NCI-H1436 treated with DMSO at 0.1 percent for 48 hours (cell line): ENCODE measurements at places on chromosomes 16 and 17.

DNA sequence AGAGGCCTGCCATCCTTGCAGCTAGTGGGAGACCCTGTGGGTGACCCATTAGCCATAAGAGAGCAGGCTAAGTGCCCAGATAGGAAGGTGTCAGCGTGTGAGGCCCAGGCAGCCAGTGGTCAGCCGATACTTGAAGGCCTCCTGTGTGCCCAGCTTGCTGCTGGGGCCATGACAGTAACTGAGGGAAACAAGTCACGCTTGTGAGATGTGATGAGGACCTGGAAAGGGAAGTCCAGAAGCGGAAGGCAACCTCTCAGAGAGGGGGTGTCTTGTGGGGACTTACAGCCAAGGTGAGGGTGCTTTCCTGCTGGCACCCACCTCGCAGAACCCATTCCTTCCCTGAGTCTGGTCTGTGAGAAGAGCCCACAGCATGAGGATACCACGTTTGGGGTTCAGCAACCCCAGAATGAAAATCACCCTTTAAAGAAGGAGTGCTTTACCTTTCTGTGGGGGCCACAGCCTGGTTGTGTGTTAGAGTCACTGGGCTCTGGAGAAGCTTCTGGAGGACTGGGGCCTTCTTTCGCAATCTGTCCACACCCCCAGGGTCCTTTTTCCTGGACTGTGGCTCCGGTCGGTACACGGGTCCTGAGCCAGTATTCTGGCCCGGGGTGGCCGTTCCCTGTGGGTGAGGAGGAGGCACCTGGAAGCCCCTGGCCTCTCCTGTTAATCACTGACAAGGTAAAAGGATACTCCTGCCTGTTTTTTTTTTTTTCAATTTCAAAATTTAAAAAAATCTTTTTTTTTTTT is 53.9 kb downstream of the PLCG2 start:
- DNase-seq, result no peak

DNA sequence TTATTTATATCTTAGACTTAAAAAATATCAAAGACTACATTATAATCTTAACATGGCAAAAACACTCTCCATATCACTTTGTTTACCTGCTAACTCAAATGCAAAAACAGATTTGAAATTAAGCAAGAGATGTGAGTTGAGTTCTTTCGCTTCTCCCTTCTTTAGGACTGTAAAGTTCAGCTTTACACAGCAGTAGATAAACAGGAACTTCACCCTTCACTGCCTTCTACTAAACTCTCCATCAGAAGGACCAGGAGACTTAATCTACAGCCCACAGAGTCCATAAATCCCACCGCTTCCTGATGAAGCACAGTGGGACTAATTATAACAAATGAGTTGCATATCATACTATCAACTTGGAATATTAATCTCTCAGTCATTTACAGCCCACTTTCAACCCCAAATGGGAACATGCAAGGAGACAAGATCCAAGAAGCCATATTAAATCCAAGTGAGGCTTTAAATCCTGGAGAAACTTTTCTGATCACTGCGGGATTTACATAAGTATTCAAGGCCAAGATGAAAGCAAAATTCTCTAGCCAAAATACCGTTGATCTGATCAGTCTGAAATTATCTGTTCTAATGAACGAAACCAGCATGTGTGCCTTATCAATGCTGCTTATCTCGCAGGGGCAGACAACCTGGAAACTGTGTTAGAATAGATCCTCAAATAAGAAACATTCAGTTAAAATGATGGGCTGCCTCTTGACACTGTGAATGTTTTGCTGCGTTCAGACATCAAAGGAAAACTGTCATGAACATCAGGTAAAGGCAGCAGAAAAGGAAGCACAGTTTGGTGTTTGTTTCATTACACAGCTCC is 1.6 kb downstream of the AMFR start:
- no peak for DNase-seq

- no peak for DNase-seq
These were observed 27.4 kb upstream of the ADGRG1 start for GRCh38 chr16:57600952-57601580.

DNA sequence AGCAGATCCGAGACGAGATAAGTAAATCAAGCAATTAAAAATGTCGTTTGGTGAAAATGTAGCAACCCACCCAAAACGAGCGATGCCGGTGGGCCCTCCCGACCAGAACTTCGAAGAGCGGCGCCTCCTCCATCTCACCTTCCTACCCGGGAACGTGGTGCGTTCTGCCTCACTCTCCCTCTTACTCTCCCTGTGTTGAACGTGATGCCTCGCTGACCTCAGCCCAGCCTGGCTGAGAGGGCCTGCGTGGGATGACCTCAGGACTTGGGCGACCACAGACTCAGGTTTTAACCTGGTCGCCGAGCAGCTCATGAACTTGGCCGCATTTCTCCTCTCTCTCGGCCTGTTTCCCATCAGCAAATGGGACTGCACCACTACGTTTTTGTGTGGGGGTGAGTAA is 69.7 kb upstream of the RPL38 start:
- DNase-seq, result no peak

DNA sequence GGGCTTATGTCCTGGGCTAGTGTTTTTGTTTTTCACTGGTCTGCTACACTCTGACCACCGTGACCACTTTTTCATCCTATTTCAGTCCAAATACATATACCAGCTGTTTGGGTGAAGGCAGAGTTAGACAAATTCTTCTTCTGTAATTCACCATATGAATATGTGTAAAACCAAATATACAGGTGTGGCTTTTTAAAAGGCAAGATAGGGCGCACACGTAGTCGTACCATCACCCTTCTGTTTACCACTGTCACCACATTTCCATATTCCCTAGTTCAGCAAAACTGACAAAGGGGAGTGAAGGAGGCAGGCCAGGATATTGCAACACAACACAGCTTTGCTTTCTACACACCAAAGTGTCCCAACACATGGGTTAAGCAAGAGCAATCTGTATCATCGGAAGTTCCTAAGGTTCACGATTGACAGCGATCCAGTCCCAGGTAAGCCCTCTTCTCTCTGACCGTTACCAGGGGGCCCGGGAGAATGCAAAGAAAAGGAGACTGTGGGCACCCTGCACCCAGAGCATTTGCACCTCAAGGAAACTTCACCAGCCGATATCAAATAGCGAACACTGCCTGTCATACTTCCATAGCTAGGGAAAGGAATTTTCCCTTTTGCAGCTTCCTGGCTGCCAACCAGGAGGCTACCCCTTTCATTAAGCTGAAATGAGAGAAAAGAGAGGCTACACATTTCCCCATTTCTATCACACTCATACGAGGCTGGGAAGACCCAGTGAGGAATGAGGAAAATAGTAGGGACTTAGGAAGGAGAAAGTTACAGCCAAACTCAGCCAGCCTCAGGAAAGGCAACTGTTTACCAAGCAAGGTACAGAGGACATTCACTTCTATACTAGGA is 23.1 kb downstream of the CREBBP start:
- DNase-seq, result no peak

DNA sequence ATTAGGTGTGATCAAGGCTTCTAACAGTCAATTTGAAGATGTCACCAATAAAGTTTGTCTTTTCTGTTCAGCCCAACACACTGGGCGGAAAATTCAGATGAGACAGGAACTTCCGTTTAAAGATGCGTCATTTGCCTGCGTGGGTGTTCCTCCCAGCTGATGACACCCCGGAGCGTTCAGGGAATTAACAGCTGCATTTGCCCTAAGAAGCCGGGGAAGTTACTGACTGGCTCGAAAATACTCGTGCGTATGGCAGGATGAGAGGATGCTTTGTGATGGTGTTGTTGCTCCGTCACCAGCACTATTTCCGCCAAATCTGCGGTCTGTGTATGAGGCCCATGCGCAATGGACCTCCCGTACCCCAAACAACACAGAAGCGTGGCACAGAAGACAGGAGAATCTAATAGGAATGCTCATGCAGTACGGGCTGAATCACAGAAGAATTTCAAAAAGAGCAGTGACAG is 11.9 kb upstream of the PVALEF start:
- no peak for DNase-seq

GRCh38 chr17:34126965-34127364 is 128.1 kb upstream of the CCL2 start:
- no peak for DNase-seq

- no peak for DNase-seq
These were observed 60.4 kb downstream of the ZFHX3 start for GRCh38 chr16:72987480-72987901.

- DNase-seq, result no peak
These were observed 166.0 kb downstream of the AHSP start for GRCh38 chr16:31693733-31694132.

DNA sequence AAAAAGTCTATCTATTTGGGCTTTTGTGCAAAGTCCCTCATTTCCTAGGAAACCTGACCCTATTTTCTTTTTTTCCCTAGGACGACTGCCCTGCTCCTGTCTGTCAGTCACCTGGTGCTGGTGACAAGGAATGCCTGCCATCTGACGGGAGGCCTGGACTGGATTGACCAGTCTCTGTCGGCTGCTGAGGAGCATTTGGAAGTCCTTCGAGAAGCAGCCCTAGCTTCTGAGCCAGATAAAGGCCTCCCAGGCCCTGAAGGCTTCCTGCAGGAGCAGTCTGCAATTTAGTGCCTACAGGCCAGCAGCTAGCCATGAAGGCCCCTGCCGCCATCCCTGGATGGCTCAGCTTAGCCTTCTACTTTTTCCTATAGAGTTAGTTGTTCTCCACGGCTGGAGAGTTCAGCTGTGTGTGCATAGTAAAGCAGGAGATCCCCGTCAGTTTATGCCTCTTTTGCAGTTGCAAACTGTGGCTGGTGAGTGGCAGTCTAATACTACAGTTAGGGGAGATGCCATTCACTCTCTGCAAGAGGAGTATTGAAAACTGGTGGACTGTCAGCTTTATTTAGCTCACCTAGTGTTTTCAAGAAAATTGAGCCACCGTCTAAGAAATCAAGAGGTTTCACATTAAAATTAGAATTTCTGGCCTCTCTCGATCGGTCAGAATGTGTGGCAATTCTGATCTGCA is 12.9 kb downstream of the TMEM98 start:
- no peak for DNase-seq

DNA sequence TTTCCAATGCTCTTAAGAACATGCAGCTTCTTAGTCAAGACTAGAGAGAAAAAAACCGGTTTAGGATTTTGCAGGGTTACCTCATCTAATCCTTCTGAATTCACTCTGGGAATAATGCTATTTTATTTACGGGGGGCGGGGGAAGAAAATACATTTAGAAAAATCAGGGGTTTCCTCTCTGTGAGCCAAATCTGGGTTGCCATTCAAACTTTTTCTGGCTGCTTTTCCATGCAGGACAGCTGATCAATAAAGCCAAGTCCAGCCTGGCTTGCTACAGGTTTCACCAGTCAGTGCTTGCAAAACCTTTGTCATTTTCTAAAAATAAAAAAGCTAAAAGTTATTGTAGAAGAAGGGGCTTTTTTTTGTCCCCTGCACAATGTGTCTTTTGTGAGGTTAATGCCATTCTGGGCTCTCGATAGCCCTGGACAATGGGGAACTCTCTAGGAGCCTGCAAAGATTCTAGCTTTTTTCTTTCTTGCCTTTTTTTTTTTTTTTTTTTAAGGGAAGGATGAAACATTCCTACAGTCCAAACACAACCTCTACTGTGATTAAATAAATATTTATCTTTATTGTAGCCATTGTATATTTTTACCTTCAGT is 13.1 kb upstream of the ZFHX3 start:
- DNase-seq, result no peak

- no peak for DNase-seq
These were observed 38.1 kb downstream of the RND2 start for GRCh38 chr17:43062984-43063638.

DNA sequence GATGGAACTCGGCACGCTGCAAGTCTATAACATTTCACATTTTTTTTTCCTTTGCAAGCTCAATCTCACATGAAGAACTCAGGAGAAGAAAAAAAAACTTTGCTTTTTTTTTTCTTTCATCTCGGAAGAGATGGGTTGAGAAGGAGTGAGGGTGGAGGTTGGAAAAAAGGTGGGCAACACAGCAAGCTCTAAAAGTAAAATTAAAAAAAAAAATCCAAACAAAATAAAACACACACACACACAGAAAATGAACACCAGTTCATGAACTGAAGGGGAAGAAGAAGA is 2.5 kb downstream of the MAF start:
- no peak for DNase-seq

DNA sequence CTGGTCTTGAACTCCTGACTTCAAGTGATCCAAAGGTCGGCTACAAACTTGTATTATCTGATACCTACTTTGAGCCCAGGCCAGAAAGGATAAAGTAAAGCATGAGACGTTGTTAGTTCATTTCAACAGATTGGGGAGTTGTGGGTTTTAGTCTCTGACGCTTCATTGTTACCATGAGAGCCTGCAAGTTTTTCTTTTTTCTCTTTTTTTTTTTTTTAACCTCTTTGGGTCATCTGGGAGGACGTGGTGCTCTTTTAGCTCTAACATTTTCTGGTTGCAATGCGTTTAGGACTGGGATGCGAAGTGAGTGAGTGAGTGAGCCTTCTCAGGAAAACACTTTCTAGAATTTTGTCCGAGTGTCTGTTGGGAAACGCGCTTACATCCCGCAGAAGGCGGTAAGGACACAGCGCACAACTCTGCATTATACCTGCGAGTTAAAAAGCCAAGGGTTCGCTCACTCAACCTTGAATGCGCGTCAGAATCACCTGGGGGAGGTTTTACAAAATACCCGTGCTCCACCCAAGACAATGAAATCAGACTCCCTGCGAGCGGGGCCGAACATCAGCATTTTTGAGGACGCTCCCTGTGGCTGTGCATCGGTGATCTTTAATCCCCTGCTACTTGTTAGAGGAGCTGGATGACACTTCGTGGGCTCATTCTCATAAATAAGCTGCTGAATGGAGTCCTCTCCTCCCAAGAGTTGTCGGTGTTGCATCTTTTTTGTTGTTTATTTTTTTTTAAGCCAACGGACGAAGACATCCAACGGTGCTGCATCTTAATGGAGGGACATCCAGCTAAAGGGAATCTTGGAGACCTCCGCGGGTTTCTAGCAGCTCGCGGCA is 629 bp upstream of the RNF135 start:
- DNase-seq, result no peak

DNA sequence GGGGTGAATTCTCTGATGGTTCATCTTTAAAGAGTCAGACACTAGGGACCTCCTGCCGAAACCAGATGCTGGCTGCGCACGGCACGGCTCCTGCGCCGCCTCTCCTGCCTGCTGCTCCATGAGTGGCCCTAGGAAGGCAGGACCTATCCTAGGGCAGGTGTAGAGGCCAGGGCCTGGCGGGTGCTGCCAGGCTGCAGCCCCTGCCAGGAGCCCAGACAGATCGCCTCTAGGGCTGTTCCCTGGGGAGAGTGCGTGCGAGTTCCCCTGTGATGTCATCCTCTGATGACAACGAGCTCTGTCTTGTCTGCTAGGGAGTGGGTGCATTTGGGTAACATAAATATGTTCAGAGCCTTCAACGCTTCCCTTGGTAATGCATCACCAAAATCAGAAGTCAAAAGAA is 23.9 kb downstream of the SLC38A10 start:
- DNase-seq, result no peak
